ENCODE measurements at places on chromosomes 2 and 18.

DNA sequence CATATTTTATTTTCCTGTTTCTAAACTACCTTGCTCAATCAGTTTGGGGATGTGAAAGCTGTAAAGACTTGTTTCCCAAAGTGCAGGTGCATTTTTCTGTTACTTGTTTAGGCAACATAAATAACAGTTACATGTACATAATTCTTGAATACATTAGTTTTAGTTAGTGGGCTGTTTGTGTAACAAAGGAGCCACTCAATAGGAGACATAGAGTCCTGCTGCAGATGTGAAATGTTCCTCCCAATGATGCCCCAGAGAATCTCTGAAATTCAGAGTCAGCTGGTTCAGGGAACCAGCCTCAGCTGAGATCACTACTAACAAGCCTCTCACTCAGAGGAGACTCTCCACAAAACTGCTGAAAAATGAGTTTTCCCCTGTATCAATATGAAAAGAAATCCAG, 91.5 kb upstream of the TWSG1 start:
- no peak for DNase-seq

- no peak for DNase-seq
Measured at GRCh38 chr2:74863802-74864248, 29.9 kb downstream of the HK2 start.

- DNase-seq = no peak
Measured at GRCh38 chr18:13362051-13362450, 143.5 kb downstream of the LDLRAD4 start.

- no peak for DNase-seq
Measured at GRCh38 chr18:13553449-13553848, 172.9 kb downstream of the FAM210A start.

DNA sequence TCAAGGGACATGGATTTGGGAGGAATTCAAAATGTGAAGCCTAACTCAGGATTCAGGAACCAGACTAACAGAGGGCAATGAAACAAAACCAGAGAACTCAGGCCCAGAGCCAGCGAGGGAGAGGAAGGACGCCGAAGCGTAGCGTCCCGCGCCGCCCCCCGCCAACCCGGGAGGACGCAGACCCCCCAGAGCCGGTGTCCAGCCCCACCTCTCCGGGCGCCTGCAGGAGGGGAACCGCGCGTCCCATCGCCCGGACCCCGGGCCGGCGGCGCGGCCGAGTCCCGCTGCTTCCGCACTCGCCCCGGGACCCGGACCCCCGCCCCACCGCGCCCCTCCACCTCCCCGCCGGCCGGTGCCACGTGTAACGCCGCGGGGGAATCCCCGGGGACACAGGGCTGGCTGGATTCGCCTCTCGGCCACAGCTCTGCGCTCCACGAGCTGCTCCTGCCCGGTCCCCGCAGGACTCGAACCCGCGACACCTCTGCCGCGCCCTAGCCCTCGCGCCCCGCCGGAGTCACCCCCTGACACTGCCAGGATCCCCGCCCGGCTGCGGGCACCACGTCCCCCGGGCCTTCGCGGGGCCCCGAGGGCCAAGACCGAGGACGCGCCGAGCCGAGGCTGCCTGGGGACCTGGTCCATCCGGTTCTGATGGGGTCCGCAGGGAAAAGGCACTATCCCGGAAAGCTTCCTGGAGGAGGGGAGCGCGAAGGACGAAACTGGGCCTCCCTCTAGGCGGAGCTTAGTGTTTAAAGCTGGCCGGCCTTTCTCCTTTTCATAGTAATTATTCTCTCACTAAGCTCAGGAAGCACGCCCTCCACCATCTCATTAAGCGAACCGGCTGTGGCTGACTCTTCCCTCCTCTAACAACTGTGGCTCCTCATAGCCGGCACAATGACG, 40.4 kb upstream of the FAM124B start:
- DNase-seq = no peak

DNA sequence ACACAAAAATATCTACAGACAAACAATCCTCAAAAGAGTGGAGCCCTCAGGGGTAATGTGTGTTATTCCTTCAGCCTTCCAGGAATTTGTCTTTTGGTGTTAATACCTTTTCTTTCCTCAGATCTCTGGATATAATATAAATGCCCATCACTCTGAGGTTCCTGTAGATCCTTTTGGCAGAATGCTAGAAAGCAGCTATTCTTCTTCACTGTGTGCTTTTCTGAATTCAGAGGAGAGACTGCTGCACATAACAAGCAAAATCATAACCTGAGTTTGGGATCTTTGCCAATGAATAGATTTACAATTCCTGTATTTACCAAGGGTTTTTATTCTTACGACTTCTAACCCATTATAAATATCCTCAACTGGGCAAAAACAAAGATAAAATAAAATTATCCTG, 57.3 kb downstream of the KLF7 start:
- DNase-seq = no peak

DNA sequence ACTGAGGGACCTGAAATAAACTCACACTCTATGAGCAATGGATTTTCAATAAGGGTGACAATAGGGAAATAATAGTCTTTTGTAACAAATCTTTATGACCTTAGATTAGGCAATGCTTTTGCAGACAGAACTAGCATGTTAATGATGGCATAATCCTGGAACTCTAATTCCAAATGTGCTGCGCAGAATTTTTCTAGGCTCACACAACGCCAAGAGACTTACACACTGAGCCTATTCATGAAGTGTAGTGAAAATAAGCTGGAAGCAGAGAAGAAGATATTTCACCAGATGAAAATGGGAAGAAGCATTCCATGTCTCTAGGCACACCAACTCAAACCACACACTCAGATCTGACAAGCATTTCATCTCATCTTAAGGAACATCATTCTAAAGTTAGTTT, 178.5 kb downstream of the L3MBTL4 start:
- DNase-seq = no peak

- DNase-seq = peak; percentile 2
Measured at GRCh38 chr2:84741182-84741822, 139.6 kb downstream of the TRABD2A start.

DNA sequence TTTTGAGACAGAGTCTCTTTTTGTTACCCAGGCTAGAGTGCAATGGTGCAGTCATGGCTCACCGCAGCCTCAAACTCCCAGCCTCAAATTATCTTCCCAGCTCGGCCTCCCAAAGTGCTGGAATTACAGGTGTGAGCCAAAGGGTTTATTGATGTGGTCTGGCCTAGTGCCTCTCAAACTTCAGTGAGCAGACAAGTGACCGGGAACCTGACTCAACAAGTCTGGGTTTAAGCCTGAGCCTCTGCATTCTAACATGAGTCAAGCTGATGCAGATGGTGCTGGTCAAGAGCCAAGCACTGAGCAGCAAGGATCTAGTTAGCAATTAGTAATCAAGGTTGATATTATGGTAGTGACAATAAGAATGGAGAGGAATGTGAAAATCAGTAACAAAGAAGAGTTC, 21.3 kb downstream of the CDK15 start:
- no peak for DNase-seq

DNA sequence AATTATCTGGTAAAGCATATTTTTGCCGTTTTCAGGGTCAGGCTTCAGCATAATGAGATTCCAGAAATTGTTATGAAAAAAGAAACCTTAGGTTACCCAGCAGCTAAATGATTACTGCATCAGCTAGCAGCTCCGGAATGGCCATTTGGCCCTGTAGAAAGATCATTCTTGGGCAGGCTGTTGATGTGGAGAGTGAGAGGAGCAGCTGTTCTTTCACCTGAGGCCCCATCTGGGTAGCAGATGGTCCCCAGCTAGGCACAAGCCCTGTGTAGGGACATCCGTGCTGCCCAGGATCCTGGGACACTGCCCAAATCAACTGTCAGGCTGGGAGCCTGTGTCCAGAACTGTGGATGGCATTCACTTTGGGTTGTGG, 61.8 kb downstream of the NEDD4L start:
- DNase-seq = no peak

GRCh38 chr18:13180614-13181375, 37.8 kb upstream of the LDLRAD4 start:
- no peak for DNase-seq

DNA sequence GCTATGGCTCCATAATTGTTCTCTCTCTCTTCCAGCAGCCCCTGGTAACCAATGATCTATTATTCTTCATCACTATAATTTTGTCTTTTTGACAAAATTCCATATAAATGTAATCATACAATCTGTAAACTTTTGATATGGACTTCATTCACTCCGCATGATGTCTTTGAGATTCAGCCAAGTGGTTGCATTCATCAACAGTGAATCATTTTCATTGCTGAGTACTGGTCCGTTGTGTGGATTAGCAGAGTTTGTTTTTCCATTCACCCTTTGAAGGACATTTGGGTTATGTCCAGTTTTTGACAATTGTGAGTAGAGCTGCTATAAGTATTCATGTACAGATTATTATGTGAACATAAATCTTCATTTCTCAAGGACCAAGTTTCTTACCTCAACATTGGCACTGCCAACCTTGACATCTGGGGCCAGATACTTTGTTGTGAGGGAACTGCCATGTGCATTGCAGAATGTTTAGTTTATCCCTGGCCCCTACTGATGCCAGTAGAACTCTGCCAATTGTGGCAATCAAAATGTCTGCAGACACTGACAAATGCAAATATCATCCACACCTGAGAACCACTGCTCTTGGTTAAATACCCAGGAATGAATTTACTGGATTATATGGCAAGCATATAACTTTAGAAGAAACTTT, 48.4 kb upstream of the BCL2L11 start:
- no peak for DNase-seq

DNA sequence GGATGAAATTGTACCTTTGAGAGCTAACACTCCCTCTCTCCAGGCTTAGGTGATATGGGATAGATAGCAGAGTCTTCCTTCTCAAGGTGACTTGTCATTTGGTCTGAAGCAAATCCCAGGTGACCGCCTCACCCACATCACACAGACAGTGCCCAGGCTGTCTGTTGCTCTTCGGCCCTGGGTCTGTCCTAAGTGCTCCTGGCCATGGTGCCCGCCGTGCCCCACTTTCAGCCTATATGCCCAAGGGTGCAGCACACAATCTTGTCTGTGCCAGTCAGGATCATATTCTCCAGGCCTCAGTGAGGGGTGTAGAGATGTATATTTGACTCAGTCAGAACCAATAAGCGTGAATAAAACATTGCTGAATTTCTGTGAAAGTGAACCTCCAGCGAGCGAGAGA, 326.8 kb downstream of the DYSF start:
- DNase-seq = no peak

- DNase-seq = no peak
Measured at GRCh38 chr2:23449831-23450331, 64.9 kb downstream of the KLHL29 start.

DNA sequence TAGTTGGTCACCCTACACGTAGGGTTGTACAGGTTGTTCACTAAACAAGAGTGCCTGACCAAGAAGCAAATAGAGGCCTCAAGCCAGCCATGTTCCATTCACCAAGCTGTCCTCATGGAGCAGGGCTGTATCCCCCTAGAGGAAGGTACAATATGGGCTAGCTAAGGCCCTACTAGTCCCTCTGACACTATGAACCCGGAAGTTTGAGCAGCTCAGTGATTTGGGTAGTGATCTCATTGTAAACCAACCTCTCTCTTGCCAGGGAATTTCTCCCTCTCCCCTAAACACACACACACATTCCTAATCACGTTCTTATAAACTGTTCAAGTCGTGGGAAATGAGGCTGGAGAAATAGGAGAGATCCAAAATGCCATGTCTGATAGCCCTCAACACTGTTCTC, 6.7 kb upstream of the CYS1 start:
- DNase-seq = no peak

- no peak for DNase-seq
Measured at GRCh38 chr2:162241571-162241970, 1.7 kb downstream of the FAP start.

GRCh38 chr2:67008155-67008554, 389.0 kb upstream of the ETAA1 start:
- DNase-seq = no peak

GRCh38 chr2:182426918-182427240, at the start of gene PDE1A:
Gene PDE1A, minus strand, starts transcription at chr2:182427036.
- no peak for DNase-seq

DNA sequence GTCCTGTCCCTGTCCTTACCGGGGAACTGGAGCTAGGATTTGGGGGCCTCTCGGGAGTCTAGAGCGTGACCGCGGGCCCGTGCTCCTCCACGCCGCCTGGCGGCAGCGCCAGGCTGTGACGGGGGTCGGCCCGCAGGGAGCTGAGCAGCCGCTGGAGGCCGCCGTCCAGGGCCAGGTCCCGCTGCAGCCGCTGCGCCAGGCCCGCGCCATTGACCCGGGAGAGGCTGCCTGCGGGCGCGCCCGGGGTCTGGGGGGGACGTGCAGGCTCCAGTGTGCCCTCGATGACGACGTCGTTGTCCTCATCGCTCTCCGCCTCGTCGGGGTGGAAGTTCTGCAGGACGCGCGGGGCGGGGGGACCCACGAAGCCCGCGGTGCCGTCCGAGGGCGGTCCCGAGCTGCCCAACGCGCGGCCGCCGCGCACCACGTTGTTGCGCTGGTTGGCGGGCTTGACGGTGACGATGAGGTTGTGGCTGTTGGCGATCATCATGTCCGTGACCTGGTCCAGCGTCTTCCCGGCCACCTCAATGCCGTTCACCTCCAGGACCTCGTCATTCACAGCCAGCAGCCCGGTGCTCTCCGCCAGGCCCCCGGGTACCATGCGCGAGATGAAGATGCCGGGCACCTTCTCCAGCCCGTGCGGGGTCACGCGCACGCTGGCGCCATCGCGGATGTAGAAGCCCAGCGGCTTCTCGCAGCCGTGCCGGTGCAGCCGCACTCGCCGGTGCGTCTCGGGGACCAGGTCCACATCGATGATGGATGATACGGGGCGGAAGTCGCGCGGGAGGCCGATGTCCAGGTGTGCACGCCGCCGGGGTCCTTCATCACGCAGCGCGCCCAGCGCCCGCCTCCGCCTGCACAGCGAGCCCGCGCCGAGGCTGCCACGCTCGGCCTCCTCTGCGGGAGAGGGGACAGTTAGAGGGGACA, 50.9 kb downstream of the ADNP2 start:
- DNase-seq = no peak

GRCh38 chr2:204468746-204469429, 76.4 kb upstream of the PARD3B start:
- no peak for DNase-seq

- DNase-seq = no peak
Measured at GRCh38 chr2:240457223-240458043, 22.0 kb downstream of the GPC1 start.

- no peak for DNase-seq
Measured at GRCh38 chr2:78023356-78023755, 501.2 kb upstream of the LRRTM4 start.

DNA sequence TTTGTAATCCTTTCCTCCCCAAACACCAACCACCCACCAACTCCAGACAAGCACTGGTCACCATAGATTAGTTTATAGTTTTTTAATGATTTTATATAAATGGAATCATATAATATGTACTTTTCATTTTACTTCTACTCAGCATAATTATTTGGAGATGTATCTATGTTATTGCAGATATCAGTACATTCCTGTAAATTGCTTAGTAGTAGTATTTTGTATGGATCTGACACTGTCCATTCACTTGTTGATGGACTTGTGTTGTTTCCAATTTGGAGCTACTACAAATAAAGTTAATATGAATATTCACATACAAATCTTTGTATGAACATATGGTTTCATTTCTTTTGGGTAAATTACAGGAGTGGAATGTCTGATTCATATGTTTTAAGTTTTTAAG, 31.0 kb downstream of the ZC3H15 start:
- no peak for DNase-seq

All from activated CD4-positive, CD25-positive, alpha-beta regulatory T cell treated with anti-CD3 and anti-CD28 coated beads, Interleukin-2, amount 50 U/mL, for 16 hours (primary cell).